ENCODE measurements at places on chromosomes 4 and X. TPM values are rescaled to one million over a fixed set of nuclear protein-coding genes. Genes with fewer than 3 reads are reported as not detected.

- H3K27me3 ChIP-seq: no peaks in the 10 kb centered on the region
- peak overlapping the region; percentile 67 for H3K27ac ChIP-seq
- DNase-seq: no peak
- peaks cover 10% of the 10 kb centered on the region for H3K4me1 ChIP-seq
- no peak overlapping the region for H3K4me3 ChIP-seq
- no peaks in the 10 kb centered on the region for H3K36me3 ChIP-seq
These were observed 118.5 kb downstream of the IRF2 start for GRCh38 chr4:184355857-184356256.

GRCh38 chrX:136768469-136769084 is 12.2 kb downstream of the ARHGEF6 start:
- H3K4me1 ChIP-seq: no peaks in the 10 kb centered on the region
- no peak overlapping the region for H3K4me3 ChIP-seq
- H3K27ac ChIP-seq: no peak overlapping the region
- no peaks in the 10 kb centered on the region for H3K27me3 ChIP-seq

DNA sequence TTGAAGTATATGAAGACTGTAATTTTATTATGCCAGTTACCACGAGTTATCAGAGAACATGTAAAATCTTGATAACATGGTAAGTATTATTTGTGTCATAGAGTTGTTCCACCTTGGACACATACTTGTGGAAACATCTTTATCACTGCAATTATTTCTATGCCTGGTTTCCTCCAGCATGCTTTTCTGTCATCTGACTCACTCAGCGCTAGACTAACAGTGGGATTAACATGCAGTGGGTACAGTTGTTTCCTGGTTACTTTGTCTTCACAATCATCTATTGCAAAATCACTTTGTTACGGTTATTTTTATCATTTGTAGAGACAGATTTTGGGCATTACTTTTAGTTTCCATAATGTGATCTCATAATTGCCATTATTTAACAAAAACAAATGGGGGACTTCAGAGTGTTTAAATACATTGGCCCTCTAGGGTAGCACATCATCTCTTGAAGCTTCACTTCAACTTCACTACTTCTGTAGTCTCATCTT is at the start of gene STATH:
STATH (plus strand) TSS at position 441 of the 491 bp plus-strand sequence. CDS start 2,472 bp downstream, outside the sequence.
- H3K4me3 ChIP-seq: no peak within 1 kb of the TSS
- no peaks in the 10 kb centered on the region for H3K27me3 ChIP-seq
- no peaks in the 10 kb centered on the region for H3K4me1 ChIP-seq
- no peak within 1 kb of the TSS for H3K27ac ChIP-seq

DNA sequence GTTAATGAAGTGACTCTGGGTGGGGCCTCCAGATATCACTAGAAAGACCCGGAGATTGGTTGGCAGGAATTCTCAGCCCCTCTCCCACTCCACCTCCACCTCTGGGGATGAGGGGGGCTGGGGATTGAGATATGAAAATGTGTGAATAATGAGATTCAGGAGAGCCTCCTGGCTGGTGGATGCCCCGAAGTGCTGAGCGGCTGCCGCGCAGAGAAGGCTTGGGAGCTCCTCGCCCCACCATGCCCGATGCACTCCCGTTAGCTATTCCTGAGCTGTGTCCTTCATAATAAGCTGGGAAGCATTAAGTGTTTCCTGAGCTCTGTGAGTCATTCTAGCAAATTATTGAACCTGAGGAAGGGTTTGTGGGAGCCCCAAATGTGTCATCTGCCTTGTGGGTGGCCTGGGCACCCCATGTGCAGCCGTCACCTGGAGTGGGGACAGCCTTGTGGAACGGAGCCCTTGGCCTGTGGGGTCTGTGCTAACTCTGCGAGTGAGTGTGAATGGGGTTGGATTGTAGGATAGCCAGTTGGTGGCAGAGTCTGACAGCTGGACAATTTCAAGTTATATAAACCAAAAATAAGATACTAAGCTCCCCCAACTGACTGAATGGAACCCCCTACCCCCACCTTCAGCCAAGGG is 4.4 kb upstream of the MAEA start:
- no peaks in the 10 kb centered on the region for H3K36me3 ChIP-seq
- no peak overlapping the region for H3K27ac ChIP-seq
- H3K27me3 ChIP-seq: no peaks in the 10 kb centered on the region
- H3K4me1 ChIP-seq: peaks cover 3% of the 10 kb centered on the region
- no peak for DNase-seq

DNA sequence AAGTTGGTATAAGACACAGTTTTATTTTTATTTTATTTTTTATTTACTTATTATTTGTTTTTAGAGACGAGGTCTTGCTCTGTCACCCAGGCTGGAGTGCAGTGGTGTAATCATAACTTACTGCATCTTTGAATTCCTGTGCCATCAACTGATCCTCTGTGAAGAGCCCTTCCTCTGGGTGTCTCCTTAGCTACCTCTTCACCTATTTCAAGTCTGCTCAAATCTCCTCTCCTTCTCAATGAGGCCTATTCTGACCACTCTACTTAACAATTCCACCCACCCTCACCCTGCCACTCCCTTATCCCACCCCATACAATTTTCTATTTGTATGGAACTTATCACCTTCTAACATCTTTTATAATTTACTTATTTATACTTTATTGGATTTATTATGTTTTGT is 183.4 kb downstream of the PPP3CA start:
- H3K4me3 ChIP-seq: no peak overlapping the region
- DNase-seq: no peak
- no peaks in the 10 kb centered on the region for H3K4me1 ChIP-seq
- H3K36me3 ChIP-seq: no peaks in the 10 kb centered on the region
- no peaks in the 10 kb centered on the region for H3K27me3 ChIP-seq
- H3K27ac ChIP-seq: no peak overlapping the region

DNA sequence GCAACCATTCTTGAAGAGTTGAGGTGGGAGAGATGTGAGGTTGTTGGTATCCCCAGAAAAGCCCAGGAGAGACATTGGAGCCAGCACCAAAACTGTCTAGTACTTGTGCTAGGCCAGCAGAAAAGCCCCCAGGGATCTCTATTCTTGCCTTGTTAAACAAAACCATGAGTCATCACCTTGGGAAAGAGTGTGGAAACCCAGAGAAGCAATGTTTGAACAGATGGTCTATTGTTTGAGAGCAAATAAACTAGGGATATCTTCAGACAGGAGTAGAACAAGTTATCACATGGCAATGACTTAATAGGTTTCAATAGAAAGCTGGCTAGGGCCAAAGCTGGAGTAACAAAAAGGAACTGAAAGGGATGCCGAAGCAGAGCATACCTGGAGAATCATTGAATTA is 195.7 kb upstream of the CASK start:
- DNase-seq: no peak
- no peak overlapping the region for H3K4me3 ChIP-seq
- H3K27ac ChIP-seq: no peak overlapping the region
- H3K4me1 ChIP-seq: no peaks in the 10 kb centered on the region
- no peaks in the 10 kb centered on the region for H3K27me3 ChIP-seq

- no peaks in the 10 kb centered on the region for H3K27me3 ChIP-seq
- H3K4me1 ChIP-seq: peaks cover 15% of the 10 kb centered on the region
- H3K27ac ChIP-seq: no peak overlapping the region
- H3K36me3 ChIP-seq: no peaks in the 10 kb centered on the region
These were observed 101.9 kb downstream of the RASL11B start for GRCh38 chr4:52964011-52964410.

DNA sequence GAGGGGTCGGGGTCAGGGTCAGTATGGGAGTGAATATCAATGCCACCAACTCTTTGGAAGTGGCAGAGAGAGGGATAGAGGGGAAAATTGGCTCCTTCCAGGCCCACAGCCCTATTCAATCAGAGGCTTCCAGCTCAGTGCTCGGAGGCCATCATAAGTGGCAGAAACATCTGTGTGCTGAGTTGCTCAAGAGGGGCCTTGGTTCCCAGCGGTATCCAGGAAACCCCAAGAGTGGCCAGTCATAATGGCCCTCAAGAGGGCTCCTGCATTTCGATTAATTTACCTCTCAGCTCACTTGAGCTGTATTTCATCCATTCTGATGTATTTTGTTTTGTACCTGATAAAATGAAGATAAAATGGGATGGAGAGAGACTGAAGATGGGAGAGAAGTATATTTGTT is 154.3 kb upstream of the EOLA2 start:
- H3K4me3 ChIP-seq: no peak overlapping the region
- H3K27me3 ChIP-seq: no peaks in the 10 kb centered on the region
- H3K36me3 ChIP-seq: no peaks in the 10 kb centered on the region
- H3K27ac ChIP-seq: no peak overlapping the region

- no peak overlapping the region for H3K4me3 ChIP-seq
- no peak for DNase-seq
- no peaks in the 10 kb centered on the region for H3K4me1 ChIP-seq
- H3K36me3 ChIP-seq: no peaks in the 10 kb centered on the region
- H3K27ac ChIP-seq: no peak overlapping the region
These were observed 53.9 kb downstream of the FAT4 start for GRCh38 chr4:125368671-125369081.

GRCh38 chr4:81891005-81891996 is 419.6 kb upstream of the RASGEF1B start:
- H3K27ac ChIP-seq: no peak overlapping the region
- no peaks in the 10 kb centered on the region for H3K4me1 ChIP-seq
- H3K4me3 ChIP-seq: no peak overlapping the region
- no peak for DNase-seq
- H3K27me3 ChIP-seq: no peaks in the 10 kb centered on the region

NPY1R gene
- total RNA-seq: 4.9 TPM

MAGEA11 gene
- total RNA-seq: not detected

NAA10 gene
- 74.7 TPM for total RNA-seq

S100P gene
- total RNA-seq: 1.0 TPM

RAB41 gene
- not detected for total RNA-seq

CENPI gene
- not detected for total RNA-seq

STOX2 gene
- 15.0 TPM for total RNA-seq

PAGE2 gene
- total RNA-seq: not detected

CPXCR1 gene
- not detected for total RNA-seq
